ENCODE measurements at places on chromosomes 13 and 19.
A peak's percentile ranks its signal among the peaks of the same experiment; 100 is the strongest.

DNA sequence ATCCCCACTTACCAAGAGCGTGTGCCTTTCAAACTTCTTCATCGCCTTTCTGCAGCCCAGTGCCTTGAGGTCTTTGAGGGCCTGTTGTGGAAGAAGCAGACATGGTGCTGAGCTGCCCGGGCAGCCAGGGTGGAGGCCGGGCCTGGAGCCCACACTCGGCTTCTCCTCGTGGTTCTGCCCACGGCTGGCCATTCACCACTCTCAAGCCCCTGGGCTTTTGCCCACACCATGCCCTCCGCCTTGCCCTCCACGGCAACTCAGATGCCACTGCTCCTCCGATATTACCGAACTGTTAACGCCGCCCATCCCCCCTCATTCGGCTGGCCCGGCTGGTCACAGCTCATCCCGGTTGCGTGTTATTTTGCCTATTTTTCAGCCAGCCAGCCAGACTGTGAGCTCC lies 5.3 kb downstream of the IL4I1 start:
- DNase-seq, result no peak

DNA sequence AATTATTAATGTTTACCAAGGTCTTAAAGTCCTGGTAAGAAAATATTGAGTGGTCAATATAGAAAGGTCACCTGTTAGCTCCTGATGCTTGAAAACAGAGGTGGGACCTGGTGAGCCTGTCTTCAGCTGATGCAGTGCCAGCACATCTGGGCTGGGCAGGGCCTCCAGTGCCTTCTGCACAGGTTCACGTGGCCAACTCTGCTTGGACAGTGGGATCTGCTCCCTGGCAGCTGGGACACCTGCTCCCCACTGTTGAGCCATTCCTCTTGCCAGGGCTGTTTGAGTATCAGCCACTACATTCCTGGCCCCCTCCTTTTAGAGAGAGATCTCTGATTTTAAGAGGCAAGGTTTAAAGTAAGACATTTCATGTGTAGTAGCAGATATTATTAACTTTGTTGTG lies 135.0 kb downstream of the TM9SF2 start:
- DNase-seq, result no peak

- no peak for DNase-seq
Measured at GRCh38 chr13:41145136-41145908, 12.7 kb upstream of the KBTBD6 start.

- no peak for DNase-seq
Measured at GRCh38 chr19:49167857-49168409, 10.3 kb downstream of the TRPM4 start.

DNA sequence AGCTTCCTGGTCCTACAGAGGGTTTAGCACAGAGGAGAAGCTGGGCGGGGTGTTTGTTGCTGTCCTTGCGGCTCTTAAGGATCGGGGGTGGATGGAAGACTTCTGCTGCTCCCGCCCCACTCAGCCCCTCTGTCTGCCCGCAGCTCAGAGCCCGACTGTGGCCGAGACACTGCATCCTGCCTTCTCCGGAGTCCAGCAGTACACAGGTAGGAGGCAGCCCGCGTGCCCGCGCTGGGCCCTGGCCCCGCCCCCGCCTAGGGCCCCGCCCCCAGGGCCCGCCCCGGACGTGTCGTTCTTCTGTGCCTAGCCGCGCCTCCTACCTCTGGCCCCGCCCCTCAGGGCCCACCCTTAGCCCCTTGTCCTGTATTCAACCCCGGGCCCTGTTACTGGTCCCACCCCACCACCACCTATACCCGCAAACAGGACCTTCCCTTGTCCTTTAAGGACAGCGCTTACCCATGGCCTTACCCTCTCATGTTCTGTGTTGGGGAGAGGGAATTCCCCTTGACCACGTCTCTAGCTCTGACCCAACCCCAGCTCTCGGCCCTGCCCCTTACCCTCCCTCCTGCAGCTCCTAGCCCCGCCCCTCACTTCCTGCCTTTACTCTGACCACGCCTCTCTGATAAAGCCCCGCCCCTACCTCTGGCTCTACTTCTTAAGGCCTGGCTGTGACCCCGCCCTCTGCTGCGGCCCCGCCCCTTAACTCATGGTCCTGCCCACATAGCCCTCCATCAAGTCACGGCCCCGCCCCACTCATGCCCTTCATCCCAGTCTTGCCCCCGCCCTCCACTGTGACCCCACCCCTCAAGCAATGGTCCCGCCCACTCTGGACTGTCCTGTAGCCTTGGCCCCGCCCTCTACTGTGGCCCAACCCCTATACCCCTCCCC lies 60.5 kb downstream of the CELF5 start:
- no peak for DNase-seq

DNA sequence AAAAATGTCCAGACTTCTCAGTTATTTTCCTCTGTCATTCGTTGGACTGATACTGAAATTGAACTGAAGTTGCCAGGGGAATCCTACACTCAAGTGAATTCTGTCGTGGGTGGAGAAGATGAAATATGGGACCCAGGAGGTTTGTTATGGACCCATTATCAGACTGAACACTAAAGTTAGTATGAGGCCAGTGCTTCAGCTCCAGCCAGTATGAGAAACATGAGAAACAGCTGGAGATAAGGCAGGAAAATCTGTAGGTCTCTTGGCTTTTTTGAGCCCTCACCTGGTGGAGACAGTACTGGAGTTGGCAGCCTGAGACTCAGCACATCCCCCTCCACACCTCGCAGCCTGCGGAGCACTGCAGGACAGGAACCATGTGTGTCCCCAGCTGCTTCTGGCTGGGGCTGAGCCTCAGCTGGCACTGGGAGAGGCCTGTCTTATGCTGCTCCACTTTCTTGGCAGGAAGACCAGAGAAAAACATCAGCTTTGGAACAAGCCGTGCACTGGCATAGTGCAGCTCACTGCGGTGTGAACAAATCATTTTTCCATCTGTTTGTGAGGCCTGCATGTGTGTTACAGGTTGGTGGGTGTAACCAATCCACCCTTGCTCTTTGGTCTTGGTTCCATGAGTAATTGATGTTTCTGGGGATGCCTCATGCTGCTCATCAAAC lies 641.0 kb downstream of the FGF9 start:
- DNase-seq, result no peak

DNA sequence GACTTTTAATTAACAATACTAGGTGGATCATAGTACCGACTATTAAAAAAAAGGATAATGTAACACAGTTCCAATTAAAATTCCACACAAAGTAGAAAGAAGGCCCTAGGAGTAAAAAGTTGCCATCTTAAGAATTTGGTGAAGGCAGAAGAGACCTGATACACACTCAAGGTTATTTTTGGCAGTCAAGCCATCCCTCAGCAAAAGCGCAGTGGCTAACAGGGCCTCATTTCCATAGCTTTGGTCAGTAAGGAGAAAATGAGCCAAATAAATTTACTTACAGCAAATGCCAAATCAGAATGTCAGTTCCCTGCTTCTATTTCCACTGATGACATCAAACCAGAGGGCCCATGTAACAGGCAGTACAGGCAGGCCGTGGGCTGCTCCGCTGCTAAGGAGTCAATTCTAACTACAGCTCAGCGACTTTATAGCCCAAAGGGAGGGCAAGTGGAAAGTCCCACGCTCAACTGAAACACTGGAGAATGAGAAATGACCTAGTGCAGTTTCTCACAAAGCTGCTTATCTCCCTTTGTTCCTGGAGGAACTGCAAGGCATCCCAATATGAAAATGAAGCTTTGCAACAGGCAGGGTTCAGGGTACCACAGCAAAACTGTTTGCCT lies 6.3 kb downstream of the ARGLU1 start:
- DNase-seq, result no peak

DNA sequence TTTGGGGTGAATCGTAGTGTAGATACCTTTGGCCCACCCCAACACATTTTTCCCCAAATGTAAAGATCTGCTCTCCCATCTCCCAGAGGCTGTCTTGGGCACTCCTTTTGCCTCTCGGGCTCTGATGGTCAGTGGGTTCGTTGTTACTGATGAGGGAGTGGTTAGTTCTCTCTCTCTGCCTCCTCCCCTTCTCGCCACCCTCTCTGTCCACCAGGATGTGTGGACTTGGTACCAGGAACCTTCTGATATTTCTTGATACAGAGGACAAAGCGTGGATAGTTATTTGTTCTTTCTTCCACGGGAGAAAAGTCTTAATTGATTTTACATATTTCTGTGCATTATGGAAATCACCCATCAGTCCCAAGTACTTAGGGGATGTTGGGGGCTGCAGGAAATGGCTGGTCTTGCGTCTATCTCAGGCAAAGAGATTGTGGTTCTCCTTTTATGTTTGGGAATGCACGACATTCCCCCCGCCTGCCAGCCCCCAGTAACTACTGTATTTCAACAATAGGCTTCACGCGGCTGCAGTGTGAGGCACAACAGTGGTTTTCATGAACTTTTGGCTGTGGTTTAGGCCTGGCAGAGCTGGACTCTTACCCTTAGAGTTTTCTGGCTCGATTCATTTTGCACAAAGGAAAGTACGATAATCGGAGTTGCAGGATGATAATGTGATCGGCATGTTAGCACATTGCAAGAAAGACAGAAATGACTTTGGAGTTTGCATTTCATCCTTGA lies 79.0 kb upstream of the ZNF536 start:
- DNase-seq, result peak; percentile 7

- no peak for DNase-seq
Measured at GRCh38 chr13:98295371-98295770, 118.3 kb upstream of the RNF113B start.

DNA sequence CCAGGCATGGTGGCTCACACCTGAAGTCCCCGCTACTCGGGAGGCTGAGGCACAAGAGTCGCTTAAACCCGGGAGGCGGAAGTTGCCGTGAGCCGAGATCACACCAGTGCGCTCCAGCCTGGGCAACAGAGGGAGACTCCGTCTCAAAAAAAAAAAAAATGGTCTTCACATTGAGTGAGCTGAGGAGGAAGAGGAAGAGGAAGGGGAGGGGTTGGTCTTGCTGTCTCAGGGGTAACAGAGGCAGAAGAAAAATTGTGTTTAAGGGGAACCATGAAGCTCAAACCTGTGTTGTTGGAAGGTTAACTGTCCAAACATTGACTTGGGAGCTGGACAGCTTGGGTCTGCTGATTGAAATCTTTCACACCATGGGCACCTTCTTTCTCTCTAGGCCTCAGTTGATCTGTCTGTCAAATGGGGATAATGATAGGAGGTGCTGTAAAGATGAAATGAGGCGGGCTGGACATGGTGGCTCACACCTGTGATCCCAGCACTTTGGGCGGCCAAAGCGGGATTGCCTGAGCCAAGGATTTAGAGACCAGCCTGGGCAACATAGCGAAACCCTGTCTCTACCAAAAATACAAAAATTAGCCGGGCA lies 9.8 kb upstream of the SLC44A2 start:
- no peak for DNase-seq

- DNase-seq, result no peak
Measured at GRCh38 chr13:111356795-111357194, 36.4 kb downstream of the TEX29 start.

DNA sequence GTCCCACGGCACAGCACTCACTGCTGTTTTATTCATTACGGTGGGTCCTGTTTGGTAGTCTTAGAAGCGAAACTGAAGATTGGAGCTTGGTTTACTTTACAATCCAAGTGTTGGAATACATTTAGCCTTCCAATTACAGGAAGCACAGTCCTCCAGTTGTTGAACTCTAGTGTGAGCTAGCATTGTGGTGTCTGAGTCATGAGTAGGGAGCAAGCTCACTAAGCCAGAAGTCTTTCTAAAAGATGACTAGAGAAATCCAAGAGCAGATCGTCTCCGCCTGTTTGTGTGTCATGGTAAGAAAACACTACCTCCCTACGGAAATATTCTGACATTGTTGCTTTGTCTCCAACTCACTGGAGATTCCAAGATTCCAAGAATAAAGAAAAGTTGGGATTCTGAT lies 10.1 kb upstream of the SHISA2 start:
- DNase-seq, result no peak

GRCh38 chr19:33499671-33500506 lies 21.7 kb downstream of the PEPD start:
- DNase-seq, result no peak

DNA sequence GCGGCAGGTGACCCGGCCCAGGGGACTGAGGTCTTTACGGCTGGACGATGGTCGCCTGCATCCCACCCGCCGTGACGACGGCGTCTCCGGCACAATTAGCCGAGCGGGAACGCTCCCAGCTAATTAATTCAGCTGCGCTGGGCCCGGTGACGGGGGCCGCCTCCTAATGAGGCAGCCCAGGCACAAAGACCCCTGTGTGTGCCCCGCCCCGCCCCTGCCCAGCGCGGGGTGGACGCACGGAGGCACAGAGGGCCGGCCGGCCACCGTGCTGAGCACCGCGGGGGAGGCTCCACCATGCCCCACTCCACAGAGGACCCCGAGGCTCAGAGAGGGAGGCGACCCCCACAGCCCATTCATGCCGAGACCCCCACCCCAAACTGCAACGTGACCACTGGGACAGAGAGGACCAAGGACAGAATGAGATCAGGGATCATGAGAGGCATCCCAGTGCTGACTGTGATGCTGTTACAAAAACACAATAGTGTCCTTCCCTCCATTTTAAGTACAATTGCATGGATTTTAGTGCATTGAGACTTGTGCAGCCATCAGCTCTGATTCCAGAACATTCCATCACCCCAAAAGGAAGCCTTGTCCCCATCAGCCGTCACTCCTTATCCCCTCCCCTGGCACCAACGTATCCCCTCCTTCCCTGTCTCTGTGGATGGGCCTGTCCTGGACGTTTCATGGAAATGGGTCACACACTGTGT lies 17.0 kb downstream of the EFNA2 start:
- DNase-seq, result peak; percentile 59

Measured in anterior cingulate cortex (tissue), 58 donors.